NCI-H2029 (cell line): ENCODE measurements at places on chromosomes 1 and 21.

DNA sequence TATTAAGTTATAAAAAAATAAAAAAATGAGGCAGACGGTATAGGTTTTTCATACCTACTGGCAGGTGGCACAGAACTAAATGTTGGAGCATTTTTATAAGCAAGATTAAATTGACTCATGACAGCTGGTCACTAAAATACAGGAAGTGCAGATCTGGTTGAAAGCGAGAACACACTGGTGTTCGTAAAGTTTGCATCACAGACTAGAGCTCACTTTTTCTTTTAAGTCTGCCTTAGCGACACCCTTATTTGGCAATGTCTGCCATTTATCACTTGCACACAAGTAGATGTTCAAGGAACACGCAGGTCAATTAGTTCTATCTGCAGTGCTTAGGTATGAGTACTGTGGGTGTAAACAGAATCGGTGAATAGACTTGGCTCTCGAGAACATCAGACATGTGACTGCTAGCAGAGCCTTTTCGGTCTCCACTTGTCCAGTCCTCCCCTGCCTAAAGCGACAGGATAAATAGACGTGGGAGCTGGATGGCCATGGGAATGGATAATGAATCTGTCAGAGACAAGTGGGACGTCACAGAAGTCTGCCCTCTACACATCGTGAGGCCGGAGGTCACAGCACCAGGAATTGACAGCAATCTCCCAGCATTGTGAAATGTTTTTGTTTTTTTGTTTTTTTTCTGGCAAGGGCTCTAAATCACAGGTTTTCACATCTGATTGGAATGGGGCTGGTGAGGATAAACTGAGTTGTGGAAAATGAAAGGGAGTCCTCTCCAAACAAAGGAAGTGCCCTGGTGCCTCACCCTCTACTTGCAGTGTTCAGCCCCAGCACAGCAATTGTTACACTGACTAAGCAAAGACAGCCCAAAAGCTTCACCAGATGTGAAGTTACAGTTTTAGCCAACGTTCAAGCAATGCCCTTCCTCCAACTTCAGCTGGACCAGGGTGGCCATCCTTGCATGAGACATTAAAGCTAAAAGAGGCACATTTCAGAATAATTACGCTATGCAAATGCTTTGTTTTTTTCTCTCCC, 248.9 kb downstream of the NTNG1 start:
- DNase-seq: no peak

DNA sequence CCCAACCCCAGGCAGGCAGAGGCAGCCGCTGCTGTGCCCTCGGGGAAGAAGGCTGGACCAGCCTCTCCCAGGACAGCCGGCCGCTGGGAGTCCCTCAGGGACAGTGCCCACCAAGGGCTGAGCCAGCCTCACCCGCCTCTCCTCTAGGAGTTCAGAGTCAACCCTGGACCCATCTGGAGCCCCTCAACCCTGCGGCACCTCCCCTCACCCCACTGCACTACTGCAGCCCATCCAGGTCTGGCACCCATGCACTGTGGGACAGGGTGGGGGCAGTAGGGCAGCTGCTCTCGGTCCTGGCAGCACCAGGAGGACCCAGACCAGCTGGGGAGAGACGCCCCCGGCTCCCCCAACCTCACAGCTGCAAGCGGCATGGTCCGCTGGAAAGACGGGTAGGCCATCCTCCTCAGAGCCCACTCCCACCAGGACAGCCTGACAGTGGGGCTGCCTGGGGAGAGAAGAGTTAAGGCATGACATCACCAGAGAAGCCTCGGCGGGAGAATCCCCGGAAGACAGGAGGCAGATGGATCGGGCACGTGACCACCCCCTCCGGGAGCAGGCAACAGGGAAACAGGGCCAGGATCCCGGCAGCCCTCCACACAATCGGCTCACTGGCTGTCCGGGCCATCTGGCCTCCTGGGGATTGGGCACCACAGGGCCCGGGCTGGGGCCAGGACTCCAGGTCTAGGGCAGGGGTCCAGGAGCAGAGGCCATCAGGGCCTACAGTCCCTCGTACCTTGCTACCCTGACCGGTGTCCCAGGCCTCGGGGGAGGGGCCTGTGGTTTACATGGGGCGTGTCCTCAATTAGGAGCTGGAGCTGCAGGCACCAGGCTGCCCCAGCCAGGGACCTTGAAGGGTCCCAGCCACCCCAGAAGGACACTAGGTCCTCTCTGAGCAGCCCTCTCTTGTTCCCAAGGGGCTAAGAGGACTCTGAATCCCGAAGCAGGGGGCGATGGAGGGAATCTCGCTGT, 3.1 kb downstream of the ACAP3 start:
- DNase-seq: peak; percentile 67

DNA sequence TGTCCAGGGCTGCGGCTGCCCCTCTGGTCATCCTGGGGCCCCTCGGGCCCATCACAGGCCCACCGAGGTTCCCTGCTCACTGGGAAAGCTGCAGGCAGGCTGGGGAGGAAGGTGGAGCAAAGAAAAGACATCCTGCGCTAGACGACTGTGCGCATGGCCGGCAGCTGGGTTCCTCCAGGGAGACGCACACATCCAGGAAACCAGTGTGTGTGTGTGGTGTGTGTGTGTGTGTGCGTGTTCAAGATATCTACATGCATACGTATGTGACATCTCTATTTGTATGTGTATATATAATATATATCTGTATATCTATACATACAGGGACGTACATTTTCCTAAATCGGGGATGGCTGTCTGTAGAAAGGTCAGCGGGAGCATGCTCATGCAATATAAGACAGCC, 63.7 kb downstream of the ACOT7 start:
- DNase-seq: no peak

DNA sequence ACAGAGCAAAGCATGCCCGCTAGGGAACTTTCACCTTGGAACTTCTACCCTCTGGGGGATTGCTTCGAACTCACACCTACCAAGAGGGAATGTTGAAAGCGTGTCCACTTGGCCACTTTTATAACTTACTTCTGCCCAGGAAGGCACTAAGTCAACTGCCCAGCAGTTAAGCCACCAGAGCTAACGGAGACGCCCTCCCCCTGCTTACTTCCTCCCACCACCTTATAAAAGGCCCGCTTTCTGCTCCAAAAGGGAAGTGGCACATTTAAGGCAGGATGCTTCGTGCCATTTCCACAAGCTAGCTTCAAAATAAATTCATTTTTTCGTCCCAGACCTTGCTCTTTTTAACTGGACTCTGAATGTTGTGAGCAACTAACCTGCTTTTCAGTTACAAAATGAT, 3.2 kb upstream of the AK2 start:
- DNase-seq: no peak
